Muscle of leg (tissue), 16 donors: ENCODE measurements at places on chromosomes 1 and 21. TPM values are rescaled to one million over a fixed set of nuclear protein-coding genes. Genes with fewer than 3 reads are reported as not detected.

Gene SELENBP1
- 28.2 TPM for polyA plus RNA-seq

Gene IKBKE
- 4.4 TPM for polyA plus RNA-seq

Gene PLPP3
- polyA plus RNA-seq, result 145 TPM

DNA sequence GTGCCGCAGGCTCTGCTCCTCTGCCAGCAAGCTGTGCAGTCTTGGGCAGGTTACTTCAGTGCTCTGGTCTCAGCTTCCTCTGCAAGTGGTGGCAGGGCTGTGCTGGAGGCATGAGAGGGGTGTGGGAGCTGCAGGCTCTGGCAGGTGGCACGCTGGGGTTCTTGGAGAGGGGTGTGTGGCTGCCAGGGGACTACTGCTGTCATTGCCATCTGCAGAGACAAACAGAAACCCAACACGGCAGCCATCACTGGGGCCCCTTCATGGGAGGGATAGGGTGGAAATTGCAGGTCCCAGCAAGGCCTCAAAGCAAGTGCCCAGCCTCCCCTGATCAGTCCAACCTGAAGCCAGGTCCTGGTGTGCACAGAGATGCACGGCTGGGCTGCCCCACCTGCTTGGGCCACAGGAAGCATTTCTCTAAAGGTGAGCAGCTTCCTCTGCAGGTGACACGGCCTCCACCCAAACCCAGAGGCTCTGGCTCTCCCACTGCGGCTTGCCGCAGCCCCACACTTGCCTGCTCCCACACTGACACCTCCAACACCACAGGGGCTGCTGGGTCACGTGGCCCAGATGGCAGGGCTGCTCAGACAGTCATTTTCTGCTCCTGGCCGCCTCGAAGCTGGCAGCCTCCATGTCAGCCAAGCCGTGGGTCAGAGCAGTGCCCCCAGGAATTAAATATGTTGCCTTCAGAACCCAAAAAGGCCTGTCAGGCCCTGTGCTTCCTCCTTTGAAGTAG, 4.1 kb upstream of the COL6A2 start:
- DNase-seq, result no peak

- no peak for DNase-seq
These were observed 21.5 kb downstream of the DMRTB1 start for GRCh38 chr1:53480678-53481077.

GRCh38 chr1:27391511-27392095, 819 bp upstream of the GPR3 start:
- peak; percentile 69 for DNase-seq

DNA sequence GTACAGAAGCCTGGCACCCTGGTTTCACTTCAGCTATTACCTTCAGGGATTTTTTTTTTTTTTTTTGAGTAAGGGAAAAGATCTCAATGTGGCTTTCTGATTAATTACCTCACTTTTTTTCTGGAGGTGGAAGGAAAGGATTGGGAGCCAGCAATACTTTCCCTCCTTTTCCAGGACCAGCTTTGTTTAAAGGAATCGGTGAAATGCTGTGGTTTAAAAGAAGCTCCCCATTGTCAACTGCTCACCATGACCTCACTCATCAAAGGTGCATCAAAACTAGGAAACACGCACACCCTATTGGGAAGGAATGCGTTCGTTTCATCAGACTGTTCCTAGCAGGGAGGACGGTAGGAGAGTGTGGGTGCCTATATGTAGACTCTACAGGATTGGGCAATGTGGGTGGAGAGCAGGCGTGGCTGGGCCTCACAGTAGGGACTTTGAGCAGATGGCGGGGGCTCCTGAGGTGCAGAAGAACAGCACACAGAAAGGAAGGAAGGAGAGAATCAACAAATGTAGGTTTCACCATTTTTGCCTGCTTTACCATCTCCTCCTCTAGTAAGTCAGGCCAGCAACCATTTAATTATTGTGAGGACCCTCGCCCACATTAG, 13.0 kb downstream of the PHGDH start:
- no peak for DNase-seq

- no peak for DNase-seq
These were observed 203.0 kb downstream of the GRIK3 start for GRCh38 chr1:36831186-36831810.

DNA sequence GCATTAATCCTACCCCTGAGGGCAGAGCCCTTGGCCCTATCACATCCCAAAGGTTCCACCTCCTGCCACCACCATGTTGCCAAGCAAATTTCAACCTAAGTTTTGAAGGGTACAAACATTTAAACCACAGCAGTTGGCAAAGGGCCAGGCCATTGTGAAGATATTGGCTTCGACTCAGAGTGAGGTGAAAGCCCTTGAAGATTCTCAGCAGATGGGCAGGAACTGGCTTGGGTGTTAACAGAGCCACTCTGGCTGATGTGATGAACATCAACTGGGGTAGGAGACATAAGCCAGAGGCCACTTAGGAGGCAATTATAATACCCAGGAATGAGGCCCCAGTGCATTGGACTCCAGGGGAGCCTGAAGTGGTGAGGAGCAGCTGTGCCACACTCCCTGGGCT, 207.7 kb upstream of the KAZN start:
- no peak for DNase-seq

GRCh38 chr1:21305155-21305899, 15.1 kb upstream of the ECE1 start:
- DNase-seq, result no peak

DNA sequence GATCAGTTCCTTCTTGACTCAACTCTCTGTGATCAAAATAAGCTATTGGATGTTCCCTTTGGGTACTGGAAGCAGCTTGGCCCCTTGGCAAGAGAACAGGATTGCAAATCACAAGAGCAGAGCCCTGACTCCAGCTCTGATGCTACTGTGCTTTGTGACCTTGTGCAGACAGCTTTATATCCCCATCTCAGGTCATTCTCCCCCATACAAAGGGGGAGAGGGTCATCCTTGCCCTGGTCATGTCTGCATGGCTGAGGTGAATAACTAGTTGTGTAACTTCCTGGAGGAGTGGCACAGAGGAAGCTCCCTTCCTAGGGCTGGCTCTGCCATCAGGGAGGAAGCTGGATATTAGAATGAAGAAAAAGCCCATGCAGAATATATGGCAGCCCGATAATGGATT, 142.9 kb downstream of the DHRS3 start:
- no peak for DNase-seq

- DNase-seq, result peak; percentile 39
These were observed 317.9 kb upstream of the NFIA start for GRCh38 chr1:60764489-60764888.

DNA sequence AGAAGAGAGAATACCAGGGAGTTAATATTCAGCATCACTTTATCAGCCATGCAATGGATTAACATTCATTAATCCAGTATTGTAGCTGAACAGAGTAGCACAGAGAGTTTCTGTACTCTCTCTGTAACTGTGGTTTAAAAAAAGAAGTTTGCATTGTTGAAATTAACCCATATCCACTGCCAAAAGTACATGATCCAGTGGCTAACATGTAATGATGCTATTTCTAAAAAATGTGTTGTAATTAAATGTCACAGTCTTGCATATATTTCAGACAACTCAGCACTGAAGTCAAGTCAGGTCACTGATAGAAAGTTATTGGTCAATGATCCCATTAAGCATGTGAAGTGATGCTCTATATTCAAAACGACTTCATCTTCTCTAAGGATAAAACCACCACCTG, 141.3 kb downstream of the NRIP1 start:
- DNase-seq, result no peak

GRCh38 chr1:3292051-3292722, 162.3 kb upstream of the ARHGEF16 start:
- no peak for DNase-seq

- no peak for DNase-seq
These were observed 43.5 kb downstream of the DOP1B start for GRCh38 chr21:36200081-36200561.

GRCh38 chr1:85330711-85331290, 54.4 kb upstream of the BCL10 start:
- DNase-seq, result peak; percentile 92

DNA sequence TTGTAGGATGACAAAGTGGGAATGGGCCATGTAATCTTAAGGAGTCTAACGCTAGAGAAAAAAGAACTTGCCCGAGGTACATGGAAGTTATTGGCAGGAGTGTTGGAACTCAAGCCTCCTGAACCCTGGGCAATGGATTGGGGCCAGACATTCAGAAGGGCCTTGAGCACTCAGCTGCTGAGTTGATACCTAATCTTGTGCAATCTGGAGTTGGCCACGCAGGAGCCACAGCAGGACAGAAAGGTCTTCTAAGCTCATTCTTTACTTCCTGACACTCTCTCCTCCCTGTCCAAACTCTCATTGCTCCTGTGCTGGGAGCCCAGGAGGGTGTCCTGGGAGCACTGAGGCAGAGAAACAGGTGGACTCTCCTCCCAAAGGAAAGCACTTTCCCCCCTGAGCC, 25.1 kb upstream of the CSF1 start:
- no peak for DNase-seq

- DNase-seq, result no peak
These were observed 25.4 kb downstream of the EGLN1 start for GRCh38 chr1:231396643-231397042.
